ENCODE measurements at places on chromosomes 1 and 21. TPM values are rescaled to one million over a fixed set of nuclear protein-coding genes. Genes with fewer than 3 reads are reported as not detected.
A peak's percentile ranks its signal among the peaks of the same experiment; 100 is the strongest.

PAQR6 gene
- 6.3 TPM for total RNA-seq

- no peak for DNase-seq
- H3K27ac ChIP-seq = no peak overlapping the region
- no peaks in the 10 kb centered on the region for H3K27me3 ChIP-seq
- no peaks in the 10 kb centered on the region for H3K36me3 ChIP-seq
These were observed 12.9 kb downstream of the MORN1 start for GRCh38 chr1:2378441-2378851.

MYOM3 gene
- not detected for total RNA-seq

CD160 gene
- not detected for total RNA-seq

- no peak overlapping the region for H3K4me3 ChIP-seq
- no peaks in the 10 kb centered on the region for H3K4me1 ChIP-seq
- DNase-seq = no peak
- no peaks in the 10 kb centered on the region for H3K27me3 ChIP-seq
These were observed 69.4 kb downstream of the GPATCH2 start for GRCh38 chr1:217561446-217561845.

LCE1E gene
- not detected for total RNA-seq

SLC16A4 gene
- total RNA-seq = 0.55 TPM

IGSF21 gene
- not detected for total RNA-seq

GRCh38 chr1:203480084-203480483, 4.5 kb downstream of the PRELP start:
- H3K4me3 ChIP-seq = no peak overlapping the region
- no peaks in the 10 kb centered on the region for H3K36me3 ChIP-seq
- H3K27ac ChIP-seq = no peak overlapping the region
- H3K27me3 ChIP-seq = peaks cover 29% of the 10 kb centered on the region

- H3K36me3 ChIP-seq = no peaks in the 10 kb centered on the region
- DNase-seq = no peak
- no peaks in the 10 kb centered on the region for H3K4me1 ChIP-seq
- H3K4me3 ChIP-seq = no peak overlapping the region
These were observed 131.3 kb downstream of the PEX14 start for GRCh38 chr1:10606064-10606463.

- H3K36me3 ChIP-seq = no peaks in the 10 kb centered on the region
- no peak overlapping the region for H3K27ac ChIP-seq
- H3K4me1 ChIP-seq = peaks cover 9% of the 10 kb centered on the region
These were observed 10.8 kb downstream of the INAVA start for GRCh38 chr1:200905411-200906052.

- DNase-seq = no peak
- H3K4me1 ChIP-seq = no peaks in the 10 kb centered on the region
- no peak overlapping the region for H3K27ac ChIP-seq
These were observed 176.5 kb upstream of the FAM78B start for GRCh38 chr1:166343276-166343675.

AQP10 gene
- not detected for total RNA-seq

OR2L5 gene
- total RNA-seq = not detected

S100A14 gene
- total RNA-seq = not detected

DNA sequence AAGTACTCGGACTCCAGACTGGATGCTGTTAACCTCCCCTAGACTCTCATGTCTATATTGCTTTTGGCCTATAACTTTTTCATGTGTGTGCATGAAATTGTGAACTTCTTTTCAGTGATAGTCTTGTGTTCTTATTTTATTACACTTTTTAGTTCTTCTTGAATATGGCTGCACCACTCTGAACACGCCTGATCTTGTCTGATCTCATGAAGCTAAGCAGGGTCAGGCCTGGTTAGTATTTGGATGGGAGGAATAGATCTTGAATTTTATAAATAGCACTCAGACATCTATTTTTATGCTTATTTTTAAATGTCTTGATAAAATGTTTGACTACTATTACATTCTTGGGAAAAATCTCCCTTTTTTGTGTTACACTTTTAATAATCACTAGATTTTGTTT, 22.4 kb downstream of the TCP10L start:
- no peak overlapping the region for H3K4me3 ChIP-seq
- peaks cover 6% of the 10 kb centered on the region for H3K27me3 ChIP-seq
- peaks cover 6% of the 10 kb centered on the region for H3K36me3 ChIP-seq

DNA sequence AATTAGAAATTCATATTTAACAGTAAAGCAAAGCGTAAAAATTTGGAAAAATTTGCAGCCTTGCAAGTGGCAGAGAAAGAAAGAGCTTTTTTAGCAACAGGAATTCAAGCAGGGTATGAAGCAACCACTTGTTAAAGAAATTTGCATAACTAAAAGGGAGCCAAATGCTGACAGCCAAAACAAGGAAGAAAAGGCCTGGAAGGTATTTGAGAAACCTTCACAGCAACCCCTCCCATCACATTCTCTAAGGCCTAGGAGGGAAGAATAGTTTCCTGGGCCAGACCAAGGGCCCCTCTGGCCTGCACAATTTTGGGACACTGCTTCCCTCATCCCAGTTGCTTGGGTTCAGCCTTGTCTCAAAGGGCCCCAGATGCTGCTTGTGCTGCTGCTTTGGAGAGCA, 672.4 kb upstream of the TMPRSS15 start:
- no peak for DNase-seq
- no peaks in the 10 kb centered on the region for H3K36me3 ChIP-seq
- H3K4me1 ChIP-seq = no peaks in the 10 kb centered on the region
- no peak overlapping the region for H3K27ac ChIP-seq

KIF21B gene
- total RNA-seq = 180 TPM

TMPRSS15 gene
- total RNA-seq = not detected

GRCh38 chr1:47870946-47871676, 126.1 kb downstream of the TRABD2B start:
- no peak overlapping the region for H3K4me3 ChIP-seq
- no peaks in the 10 kb centered on the region for H3K36me3 ChIP-seq
- H3K4me1 ChIP-seq = no peaks in the 10 kb centered on the region

DNA sequence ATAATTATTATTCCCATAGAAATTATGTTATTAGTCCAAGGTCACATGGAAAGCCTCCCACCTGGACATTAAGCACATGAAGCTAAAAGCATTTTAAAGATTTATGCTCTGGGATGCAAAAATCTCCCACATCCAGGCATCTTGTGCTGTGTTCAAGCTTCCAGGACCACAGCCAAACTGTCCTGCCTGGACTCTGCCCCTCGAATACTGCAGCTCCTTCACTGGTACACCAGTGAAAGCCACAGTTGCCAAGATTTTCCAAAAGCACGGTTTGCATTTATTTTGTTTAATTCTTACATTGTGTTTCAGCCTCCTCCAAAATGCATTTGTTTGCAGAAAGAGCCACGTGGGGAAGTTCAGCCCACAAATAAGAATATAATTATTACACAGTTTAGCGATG, 38.6 kb downstream of the C8B start:
- DNase-seq = no peak
- no peak overlapping the region for H3K4me3 ChIP-seq
- no peaks in the 10 kb centered on the region for H3K36me3 ChIP-seq
- no peak overlapping the region for H3K27ac ChIP-seq
- peaks cover 1% of the 10 kb centered on the region for H3K27me3 ChIP-seq
- H3K4me1 ChIP-seq = no peaks in the 10 kb centered on the region

GRCh38 chr21:40706806-40707655, 139.9 kb downstream of the DSCAM start:
- no peak overlapping the region for H3K4me3 ChIP-seq
- DNase-seq = no peak
- H3K27ac ChIP-seq = no peak overlapping the region
- H3K36me3 ChIP-seq = no peaks in the 10 kb centered on the region
- no peaks in the 10 kb centered on the region for H3K4me1 ChIP-seq

DNA sequence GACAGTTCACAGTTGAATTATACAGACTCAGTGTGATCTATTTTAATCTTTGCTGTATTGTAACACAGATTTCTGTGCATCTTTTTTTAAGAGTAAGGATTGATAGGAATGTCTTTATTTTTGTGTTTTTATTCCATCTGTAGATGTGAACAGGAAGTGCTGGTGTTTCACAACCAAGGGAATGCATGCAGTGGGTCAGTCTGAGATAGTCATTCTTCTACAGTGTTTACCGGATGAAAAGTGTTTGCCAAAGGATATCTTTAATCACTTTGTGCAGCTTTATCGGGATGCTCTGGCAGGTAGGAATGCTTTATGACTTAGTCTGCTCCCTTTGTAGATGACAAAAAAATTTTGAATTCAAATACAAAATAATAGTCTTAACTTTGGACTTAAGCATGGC, 84.5 kb downstream of the CC2D1B start:
- no peaks in the 10 kb centered on the region for H3K36me3 ChIP-seq
- no peak overlapping the region for H3K27ac ChIP-seq
- H3K27me3 ChIP-seq = no peaks in the 10 kb centered on the region
- no peak for DNase-seq
- no peak overlapping the region for H3K4me3 ChIP-seq

DNA sequence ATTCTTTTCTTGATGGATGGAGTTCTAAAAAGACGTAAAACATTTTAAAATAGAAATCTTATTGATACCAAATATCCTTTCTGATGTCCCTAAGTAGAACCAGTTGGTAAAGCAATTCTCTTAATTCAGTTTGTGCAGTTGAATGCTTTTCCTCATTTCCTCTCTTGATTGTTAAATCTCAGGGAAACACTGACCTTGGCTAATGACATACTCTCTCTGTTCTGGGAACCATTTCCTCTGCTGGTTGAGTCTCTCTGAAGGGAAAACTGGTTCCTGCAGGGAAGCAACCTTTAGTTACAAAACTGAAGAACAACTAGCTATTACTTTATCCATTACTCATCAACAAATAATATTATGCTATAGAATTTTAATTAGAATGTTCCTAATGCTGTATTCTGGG, 36.7 kb downstream of the HLX start:
- no peak overlapping the region for H3K27ac ChIP-seq
- H3K36me3 ChIP-seq = no peaks in the 10 kb centered on the region
- H3K4me3 ChIP-seq = no peak overlapping the region
- no peak for DNase-seq
- H3K4me1 ChIP-seq = no peaks in the 10 kb centered on the region

SLC41A1 gene
- total RNA-seq = 17.8 TPM

DNA sequence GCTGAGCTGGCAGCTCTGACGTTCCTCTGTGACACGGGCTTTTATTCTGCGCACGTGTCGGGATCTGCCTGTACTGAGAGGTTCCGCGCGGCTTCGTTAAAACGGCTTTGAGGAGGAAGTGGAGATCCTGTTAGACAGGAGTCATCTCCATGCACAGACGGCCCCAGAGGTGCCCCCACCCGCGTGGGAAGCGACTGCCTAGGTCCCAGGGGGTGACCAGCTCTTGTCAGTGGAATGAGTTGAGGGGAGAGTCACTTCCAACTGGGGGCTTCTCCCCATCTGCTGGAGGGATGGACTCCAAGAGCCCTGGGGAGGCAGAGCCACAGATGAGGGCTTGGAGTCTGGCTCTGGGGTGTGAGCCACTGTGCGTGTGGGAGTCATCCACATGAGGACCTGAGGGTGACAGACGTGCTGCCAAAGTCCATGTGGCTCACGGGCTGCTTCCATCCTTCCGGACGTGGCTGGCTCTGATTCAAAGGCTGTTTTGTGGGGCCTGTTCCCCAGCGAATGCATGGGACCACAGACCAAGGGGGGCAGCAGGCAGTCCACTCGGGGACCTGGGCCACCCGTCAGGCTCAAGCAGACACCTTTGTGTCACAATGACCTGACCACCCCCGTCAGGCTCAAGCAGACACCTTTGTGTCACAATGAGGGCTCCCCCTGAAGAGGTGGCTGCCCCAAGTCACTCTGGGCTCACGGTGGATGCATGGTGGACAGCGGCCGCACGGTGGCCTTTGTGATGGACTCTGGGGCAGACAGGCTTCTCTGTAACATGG, 26.8 kb downstream of the PTTG1IP start:
- no peak overlapping the region for H3K27ac ChIP-seq
- peaks cover 5% of the 10 kb centered on the region for H3K27me3 ChIP-seq
- peaks cover 25% of the 10 kb centered on the region for H3K36me3 ChIP-seq
- H3K4me3 ChIP-seq = peak overlapping the region; percentile 17
- peak; percentile 48 for DNase-seq
- peaks cover 24% of the 10 kb centered on the region for H3K4me1 ChIP-seq

ADAMTS1 gene
- 1.2 TPM for total RNA-seq
